ENCODE measurements at places on chromosomes 6 and 20.

DNA sequence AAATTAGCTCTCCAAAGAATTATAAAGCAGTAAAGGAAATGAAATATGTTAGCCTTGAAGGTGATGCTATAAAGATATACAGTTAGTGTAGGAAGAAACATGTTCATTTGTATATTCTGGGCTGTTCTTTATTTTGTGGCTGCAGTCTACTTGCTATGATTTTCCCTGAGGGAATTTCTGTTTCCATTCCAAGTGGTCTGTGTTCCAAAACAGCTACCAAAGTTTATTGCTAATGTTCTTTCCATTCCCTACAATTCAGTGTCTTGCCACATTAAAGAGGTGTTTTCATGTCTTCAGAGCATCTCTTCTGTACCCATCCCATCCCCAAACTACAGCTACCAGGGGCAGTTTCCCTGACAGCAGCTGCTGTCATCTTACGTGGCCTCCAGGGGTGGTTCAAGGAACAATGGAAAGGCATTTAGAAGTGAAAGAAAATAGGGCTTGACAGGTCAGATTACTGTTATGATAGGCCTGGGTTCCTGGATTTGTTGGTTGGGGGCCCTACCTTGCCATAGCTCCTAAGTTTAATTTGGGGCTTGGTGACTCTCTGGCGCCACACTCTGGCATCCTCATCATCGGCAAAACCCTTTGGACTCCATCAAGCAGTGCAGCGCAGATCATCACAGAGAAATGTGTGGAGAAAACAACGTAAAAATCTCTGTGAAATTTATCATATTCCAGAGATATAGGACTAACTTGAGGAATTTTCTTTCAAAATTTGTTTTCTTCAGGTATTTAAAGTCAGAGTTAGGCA lies 33.8 kb upstream of the AIG1 start:
- peak; percentile 60 for DNase-seq

- DNase-seq, result no peak
These were observed 81.4 kb downstream of the SERAC1 start for GRCh38 chr6:158086504-158087223.

GRCh38 chr20:11180186-11180585 lies 506.4 kb upstream of the JAG1 start:
- DNase-seq, result no peak

DNA sequence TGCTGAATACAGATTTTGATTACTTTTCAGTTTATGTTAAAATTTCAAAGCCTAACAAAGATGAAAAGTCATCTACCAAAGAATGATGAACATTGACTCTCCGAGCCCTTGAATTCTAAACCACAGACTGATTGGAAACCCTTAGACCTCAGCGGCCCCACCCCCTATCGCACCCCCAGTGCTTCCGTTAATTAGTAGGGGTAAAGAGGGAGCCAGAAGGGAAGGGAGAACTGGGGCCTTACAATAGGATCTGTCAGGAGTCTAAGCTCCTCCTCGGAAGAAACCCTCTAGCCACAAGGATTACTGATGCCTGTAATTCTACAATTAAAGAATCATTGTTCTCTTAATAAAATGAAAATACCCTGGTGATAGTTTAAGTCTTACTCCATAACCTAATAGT lies 79.7 kb upstream of the JARID2 start:
- DNase-seq, result no peak

- DNase-seq, result no peak
These were observed 773.3 kb upstream of the DEFB115 start for GRCh38 chr20:30484009-30484748.

DNA sequence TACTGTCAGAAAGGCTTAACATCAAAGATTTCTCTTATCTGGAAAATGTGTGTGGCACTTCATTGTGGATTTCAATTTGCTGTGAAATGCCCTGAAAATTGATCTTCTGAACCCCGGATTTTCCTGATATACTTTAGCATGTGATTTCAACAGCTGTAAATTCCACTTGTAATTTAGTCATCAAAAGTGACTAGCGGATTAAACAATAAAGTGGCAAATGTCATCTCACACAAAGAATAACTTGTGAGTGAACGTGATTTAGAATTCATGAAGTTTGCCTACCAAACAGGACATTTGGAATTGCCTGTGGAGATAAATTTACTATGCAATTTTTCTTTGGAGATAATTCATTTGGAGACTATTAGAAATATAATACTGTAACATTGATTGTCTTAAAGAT lies 601.6 kb downstream of the COL12A1 start:
- DNase-seq, result no peak

GRCh38 chr6:80488190-80488589 lies 381.7 kb downstream of the BCKDHB start:
- no peak for DNase-seq

DNA sequence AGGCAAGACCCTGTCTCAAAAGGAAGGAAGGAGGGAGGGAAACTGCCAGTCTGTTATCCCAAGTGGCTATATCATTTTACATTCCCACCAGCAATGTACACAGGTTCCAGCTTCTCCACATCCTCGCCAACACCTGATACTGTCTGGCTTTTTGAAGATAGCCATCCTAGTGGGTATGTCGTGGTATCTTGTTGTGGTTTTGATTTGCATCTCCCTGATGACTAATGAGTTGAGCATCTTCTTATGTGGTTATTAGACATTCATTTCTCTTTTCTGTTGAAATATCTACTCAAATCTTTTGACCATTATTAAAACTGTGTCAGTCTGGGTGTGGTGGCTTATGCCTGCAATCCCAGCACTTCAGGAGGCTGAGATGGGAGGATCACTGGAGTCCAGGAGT lies 47.9 kb upstream of the ARID1B start:
- no peak for DNase-seq

- no peak for DNase-seq
These were observed 689.4 kb upstream of the MAP3K7 start for GRCh38 chr6:91276315-91276714.
